ENCODE measurements at places on chromosomes 16 and 17.

DNA sequence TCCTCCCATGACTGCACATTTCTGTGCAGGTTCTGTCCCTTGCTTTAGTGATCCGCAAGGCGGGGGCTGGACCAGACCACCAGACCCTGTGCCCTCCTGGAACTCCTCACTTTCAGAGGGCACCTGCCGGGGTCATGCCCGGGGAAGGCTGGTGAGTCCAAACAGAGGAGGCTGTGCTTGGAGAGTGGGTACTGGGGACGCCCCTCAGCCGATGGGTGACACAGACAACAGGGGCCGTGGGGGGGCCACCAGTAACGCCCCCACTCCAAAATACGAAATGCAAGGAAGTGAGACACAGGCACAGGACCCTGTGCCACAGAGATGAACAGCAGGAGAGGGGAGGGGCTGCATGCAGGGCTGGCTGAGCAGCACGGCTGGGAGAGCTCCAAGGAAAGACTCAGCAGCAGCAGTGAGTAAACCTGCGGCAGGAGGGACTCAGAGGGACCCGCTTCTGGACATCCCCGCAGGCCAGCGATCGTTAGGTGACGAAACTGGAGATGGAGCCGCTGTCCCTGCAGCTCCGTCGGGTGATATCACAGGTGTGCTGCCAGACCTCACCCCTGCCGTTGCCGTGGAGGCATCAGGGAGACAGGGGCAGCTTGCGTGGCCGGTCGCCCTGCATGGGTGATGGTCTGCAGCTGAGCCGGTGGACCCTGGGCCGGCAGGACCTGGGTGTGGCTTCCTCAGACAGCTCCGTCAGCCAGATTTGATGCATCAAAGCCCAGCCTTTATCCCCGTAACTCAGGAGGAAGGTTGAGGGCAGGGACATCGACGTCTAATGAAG, 71.2 kb upstream of the GNG13 start:
- DNase-seq, result no peak

DNA sequence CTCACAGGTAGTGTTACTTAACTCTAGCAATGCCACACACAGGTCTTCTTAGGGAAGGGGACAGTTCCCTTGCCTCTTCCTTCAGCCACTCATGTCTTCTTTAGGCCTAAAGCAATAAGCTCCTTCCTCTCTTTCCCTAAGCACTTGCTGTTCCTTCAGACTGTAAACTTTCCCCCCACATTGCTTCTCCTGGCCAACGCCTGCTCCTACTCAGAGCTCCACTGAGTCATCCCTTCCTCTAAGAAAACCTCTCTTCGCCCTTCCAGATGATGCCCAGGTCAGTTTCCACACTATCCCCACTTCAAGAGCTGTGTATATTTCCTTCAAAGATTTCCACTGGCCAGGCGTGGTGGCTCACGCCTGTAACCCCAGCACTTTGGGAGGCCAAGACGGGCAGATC, 12.5 kb upstream of the EPOP start:
- no peak for DNase-seq

DNA sequence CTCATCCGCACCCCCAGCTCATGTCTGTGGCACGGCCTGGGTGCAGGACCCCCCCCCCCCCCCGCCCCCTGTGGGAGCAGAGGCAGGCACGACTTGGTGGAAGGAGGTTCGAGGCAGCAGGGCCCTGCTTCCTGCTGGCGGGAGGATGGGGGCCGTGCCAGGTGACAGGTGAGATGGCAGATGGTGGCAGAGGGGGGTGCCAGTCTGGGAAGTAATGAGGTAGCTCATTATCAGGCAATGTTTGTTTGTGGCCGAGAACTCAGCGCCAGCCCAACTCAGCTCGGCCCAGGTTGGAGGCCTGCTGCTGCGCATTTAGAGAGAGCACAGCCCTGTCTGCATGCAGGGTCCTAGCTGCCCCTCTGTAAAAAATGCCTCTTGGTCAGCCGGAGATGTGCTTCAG, 40.1 kb upstream of the JPH3 start:
- no peak for DNase-seq

DNA sequence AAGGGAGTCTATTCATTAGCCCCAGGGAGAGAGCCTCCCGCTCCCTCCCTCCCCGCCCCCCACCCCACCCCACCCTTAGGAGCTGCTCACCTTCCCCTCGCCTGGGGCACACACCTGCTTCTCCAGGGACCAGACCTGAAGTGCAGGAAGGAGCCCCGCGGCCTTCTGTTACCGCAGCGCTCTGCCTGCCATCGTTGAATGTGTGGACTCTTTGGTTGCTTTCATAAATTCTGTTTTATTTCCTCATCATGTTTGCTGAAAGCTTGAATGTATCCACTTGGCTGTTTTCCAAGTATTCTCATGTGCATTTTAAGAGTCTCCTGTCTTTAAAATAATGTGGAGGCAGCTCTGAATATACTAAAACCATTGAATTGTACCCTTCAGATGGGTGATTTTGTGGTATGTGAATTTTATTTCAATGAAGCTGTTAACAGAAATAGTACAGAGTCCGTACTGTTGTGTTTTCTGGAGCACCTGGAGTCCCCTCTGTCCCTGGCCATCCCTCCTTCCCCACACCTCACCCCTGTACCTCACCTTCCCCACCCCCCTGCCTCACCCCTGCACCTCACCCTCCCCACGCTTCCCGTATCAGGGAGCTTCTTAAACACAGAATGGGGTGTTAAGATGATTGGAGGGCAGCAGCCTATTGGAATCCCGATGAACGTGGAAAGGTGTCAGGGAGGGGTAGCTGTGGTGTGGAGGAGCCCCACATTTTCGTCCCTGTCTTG, 25.5 kb downstream of the RAB11FIP3 start:
- DNase-seq, result no peak

DNA sequence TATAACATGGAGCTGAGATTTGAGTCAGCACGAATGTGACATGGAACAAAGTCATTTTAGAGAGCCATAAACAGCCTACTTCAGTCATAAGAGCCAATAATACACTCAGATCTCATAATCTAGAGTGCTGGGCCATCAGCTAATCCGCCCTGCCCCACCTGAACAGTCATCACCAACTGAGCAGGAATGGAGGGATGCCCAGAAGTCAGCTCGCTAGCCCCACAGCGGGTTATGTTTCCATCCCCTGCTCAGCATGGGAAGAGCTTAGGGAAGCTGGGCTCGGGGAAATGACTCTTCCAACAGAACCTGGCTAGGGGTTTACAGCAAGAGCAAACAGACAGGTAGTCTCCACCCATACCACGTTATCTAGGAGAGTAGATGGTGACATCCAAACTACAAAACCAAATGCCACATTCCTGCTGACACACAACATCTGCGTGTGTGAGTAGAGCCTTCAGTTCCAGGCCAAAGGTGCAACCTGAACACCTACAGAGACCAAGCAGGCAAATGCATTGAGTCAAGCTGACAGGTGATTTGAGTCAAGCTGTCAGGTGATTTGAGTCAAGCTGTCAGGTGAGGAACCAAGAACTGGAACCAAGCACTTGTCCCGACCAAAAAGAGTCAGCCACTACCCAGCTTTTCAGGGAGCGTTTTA, 2.0 kb downstream of the TMEM11 start:
- no peak for DNase-seq

DNA sequence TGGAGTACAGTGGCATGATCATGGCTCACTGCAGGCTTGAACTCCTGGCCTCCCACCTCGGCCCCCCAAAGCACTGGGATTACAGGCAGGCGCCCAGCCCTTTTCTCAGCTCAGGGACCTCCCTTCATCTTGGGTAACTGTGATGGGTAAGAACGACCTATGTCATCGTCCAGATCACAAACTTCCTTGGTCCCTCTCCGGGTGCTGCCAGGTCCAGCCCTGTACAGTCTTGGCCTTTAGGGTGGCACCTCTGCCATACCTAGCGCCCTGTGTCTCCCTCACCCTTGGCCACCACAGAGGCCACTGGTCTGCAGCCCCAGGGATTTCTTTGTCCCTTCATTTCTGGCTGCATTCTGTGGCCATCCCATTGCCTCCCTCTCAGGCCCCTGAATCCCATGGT, 29.7 kb upstream of the ZFP90 start:
- DNase-seq, result no peak

GRCh38 chr17:8631554-8631877, 991 bp upstream of the MYH10 start:
- no peak for DNase-seq

DNA sequence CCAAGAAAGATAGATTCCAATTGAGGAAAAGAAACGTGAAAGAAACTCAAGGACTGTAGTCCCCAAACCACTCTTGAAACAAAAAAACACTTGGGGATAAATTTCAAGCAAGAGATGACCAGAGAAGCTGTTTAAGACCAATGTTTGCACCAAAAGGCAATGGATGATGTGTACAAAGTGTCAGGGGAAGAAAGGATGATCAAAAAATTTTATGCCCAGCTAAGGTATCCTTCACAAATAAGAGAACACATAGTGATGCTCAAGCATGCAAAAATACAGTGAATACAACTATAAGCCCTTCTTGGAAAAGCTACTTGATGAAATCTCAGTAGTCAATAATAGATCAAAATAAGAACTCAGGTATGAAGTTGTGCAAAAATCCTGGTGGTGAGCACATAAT, 281.1 kb downstream of the CEP112 start:
- no peak for DNase-seq

- DNase-seq, result no peak
Measured at GRCh38 chr17:37220607-37220953, 155.2 kb upstream of the C17orf78 start.

DNA sequence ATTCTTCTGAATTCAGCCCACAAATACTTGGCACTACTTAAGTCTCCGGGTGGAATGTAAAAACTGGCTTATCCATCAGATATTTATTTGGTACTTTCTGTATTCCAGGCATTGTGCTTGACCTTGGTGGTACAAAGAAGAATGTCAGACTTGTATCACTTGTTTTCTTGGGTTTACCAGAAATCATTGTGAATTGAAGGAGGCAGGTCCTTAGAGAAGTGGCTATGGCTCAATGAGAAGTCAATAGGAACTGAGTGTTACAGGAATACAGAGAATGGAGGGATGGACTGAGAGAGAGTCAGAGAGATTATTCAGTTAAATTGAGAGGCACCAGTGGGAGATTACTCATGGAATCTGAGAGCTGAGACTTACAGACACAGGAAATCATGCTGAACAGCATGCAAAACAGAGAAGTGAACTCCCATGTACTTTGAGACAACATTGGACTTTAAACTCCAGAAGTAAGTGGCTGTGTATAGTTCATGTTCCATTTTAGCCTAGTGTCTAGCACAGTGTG, 704.1 kb downstream of the CDH11 start:
- DNase-seq, result no peak

GRCh38 chr17:65388911-65389310, 172.5 kb downstream of the AXIN2 start:
- no peak for DNase-seq

DNA sequence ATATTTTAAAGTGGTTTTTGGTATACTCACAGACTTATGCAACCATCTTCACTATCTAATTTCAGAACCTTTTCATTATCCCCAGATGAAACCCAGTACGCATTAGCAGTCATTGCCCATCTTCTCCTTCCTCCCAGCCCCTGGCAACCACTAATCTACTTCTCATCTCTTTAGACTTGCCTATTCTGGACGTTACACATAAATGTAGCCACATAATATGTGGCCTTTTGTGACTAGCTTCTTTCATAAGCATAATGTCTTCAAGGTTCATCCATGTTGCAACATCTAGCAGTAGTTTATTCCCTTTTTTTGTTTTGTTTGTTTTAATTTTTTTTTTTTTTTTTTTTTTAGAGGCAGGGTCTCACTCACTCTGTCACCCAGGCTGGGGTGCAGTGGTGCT, 28.5 kb upstream of the C17orf107 start:
- DNase-seq, result no peak

GRCh38 chr17:57721967-57722703, 23.0 kb downstream of the CCDC182 start:
- no peak for DNase-seq

- DNase-seq, result no peak
Measured at GRCh38 chr17:13925579-13925978, 143.7 kb upstream of the COX10 start.

DNA sequence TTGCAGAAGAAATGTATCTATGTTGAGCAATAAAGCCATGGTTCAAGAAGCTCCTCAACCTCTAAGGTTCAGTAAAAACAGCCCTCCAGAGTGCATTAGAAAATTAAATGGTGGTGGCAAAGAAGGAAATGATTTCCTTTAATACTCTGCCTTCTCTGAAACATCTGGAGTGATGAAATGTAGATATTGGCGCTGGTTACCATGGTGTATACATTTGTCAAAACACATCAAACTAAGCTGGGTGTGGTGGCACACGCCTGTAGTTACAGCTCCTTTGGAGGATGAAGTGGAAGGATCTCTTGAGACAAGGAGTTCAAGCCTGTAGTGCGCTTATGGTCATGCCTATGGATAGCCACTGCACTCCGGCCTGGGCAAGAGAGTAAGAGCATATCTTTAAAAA, 6.0 kb downstream of the CAPNS2 start:
- no peak for DNase-seq

DNA sequence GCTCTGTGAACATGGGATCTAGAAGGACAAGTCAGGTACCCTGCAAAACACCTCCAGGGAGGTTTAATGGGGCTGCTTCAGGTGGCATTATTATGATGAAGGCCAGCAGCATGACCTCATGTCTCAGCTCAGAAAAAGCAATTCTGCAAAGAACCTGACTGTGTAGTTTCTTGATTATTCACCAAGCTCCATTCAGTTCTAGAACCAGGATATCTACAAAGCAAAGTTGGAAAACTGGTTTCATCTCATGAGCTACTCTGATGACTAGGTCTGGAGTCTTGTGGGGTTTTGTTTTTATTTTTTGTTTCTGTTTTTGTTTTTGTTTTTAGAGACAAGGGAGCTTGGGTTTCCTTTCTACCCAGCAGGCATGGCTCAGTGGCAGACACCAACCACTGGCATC, 19.0 kb upstream of the LRRC37A3 start:
- no peak for DNase-seq

DNA sequence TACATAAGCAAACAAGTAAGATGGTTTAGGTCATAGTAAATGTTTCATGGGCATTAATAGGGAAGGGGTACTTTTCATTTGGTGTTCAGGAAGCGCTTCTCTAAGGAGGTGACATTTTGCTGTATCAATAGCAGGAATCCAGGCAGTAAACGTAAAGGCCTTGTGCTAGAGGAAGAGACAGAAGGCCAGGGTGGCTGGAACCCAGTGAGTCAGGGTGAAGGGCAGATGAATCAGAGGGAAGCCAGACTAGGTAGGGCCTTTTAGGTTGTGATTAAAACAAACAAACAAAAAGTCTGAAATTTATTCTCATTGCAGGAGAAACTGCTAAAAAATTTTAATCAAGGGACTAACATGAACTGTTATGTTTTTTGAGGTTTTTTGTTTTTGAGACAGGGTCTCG, 6.5 kb downstream of the BMERB1 start:
- no peak for DNase-seq

DNA sequence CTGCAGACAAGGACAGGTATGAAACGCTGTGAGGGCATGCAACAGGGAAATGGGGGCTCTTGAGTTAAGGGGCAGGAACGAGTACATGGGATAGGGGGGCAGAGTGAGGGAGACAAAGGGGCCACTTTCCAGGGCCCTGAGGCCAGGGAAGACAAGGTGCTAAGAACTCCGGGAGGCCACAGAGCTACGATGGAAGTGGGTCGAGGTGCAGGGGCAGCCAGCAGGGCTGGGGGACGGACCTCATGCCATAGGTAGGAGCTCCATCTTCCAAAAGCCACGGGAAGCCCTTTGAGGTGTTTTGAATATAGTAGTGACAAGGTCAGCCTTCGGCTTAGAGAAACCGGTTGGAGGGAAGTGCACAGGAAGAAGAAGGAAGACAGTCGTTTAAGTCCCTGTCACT, 35.6 kb downstream of the RBFOX3 start:
- DNase-seq, result no peak

- no peak for DNase-seq
Measured at GRCh38 chr16:66318505-66318904, 48.0 kb upstream of the CDH5 start.
